Activated naive CD8-positive, alpha-beta T cell treated with anti-CD3 and anti-CD28 coated beads for 36 hours (primary cell): ENCODE measurements at places on chromosomes 2 and 18. TPM values are rescaled to one million over a fixed set of nuclear protein-coding genes. Genes with fewer than 3 reads are reported as not detected.

DNA sequence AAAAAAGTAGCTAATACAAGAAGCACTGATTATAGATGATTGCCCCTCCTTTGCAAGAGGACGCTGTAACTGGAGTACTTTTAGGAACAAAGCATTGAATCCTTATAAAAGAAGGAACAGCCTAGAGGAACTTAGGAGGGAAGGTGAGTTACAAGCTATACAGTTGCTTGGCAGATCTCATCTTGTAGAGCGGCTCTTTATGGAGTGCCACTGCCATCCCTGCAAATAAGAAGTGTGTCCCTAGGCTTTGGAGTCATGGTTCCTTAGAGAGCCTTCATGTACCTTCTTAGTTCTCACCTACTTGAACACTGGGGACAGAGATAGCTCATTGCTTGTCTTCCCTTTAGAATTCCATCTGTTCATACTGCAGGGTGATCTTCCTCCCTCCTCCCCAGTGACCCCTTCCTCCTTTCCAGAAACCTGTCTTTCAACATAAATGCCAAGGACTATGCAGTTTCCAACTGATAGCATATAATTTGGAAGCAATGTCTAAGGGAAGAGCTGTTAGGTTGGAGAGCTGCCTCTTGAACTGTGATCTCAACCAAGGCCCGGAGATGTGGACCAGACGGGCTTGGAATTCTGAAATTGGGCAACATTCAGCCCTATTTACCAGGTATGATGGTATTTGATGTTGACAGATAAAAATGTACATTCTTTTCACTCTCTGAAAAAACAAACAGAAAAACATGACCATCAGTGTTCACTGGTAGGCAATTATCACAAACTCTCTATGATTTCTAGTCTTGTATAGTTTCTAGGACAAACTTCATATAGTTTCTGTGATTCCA is 7.5 kb downstream of the FMNL2 start:
- no peak for DNase-seq

DNA sequence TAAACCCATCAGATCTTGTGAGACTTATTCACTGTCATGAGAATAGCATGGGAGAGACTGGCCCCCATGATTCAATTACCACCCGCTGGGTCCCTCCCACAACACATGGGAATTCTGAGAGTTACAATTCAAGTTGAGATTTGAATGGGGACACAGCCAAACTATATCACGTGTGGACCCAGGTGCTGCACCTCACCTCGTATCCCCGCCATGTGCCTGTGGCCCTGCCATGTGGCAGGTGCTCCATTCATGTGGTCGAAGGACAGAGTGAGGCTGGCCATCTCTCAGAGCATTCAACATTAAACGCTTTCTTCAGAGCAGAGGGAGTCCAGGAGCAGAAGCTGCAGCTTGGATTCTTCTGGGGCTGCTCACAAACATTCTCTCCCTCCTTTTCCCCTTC is 32.3 kb downstream of the MROH2A start:
- no peak for DNase-seq

The DCDC2C gene
- not detected for total RNA-seq

GRCh38 chr2:210991107-210991506 is 434.7 kb downstream of the CPS1 start:
- no peak for DNase-seq

DNA sequence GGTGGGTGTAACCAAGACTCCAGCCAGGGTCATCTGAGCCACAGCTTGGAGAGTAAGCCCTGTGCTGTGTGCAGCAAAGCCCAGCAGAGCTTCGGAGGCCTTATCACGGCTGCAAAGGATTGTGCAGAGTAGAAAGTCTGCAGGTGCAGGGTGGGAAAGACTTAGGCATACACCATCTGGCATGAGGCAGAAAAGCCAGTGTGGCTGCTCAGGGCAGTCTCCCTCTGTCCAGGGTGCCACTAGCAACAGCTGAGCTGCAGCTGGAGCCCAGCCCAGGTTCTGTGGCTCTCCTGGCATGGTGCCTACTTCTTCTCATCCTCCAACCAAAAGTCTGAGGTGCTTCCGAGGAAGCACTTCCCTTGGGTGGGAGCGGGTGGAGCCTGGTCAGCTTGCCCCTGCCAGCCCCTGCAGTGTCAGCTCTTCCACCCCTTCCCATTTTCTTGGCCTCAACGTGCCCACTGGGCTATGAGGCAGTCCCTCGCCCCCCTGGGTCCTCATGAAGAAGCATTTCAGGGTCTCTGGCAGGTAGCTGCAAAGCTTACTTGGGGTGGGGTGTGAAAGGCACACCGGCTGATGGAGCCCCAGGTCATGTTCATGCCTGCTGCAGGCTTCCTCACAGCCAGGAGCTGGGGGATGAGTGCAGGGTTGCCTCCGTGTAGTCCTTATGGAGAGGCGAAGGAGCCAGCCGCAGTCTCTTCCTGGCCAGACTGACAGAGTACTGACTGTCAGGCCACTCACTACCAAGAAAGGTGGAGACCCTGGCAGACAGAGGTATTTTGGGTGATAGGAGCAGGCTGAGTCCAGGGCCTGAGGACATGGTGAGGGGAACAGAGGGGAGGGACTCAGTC is 4.8 kb downstream of the AMER3 start:
- DNase-seq = no peak

- no peak for DNase-seq
These were observed 899.5 kb upstream of the KLHL29 start for GRCh38 chr2:22485486-22485885.

GRCh38 chr2:177537636-177538035 is 145.1 kb downstream of the AGPS start:
- DNase-seq = no peak

- peak; percentile 74 for DNase-seq
These were observed 14.9 kb upstream of the CNNM3 start for GRCh38 chr2:96801005-96801785.

DNA sequence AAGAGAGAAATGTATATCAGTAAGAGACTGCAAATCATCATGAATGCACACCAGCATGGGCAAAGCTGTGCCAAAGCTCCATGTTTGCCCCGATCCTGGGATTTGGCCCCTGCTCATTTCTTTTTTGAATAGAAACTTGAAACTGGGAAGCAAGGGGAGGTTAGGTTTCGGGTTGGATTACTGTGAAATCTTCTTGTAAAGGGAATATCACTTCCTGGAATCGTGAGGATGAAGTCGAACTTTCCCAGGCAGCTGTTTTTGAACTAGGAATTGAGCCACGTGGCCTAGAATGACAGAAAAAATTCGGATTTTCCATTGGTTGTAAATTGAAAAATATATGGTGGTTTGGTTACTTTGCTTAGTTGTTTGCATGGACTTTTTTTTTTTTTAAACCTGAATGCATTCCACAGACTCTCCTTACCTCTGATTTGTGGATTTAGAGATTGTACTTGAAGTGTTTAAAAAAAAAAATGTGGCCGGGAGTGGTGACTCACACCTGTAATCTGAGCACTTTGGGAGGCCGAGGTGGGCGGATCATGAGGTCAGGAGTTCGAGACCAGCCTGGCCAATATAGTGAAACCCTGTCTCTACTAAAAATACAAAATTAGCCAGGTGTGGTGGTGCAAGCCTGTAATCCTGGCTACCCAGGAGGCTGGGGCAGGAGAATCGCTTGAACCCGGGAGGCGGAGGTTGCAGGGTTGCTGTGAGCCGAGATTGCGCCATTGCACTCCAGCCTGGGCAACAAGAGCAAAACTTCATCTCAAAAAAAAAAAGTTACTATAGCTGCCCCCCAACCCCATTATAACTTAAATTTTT is 32.1 kb downstream of the GRHL1 start:
- no peak for DNase-seq

DNA sequence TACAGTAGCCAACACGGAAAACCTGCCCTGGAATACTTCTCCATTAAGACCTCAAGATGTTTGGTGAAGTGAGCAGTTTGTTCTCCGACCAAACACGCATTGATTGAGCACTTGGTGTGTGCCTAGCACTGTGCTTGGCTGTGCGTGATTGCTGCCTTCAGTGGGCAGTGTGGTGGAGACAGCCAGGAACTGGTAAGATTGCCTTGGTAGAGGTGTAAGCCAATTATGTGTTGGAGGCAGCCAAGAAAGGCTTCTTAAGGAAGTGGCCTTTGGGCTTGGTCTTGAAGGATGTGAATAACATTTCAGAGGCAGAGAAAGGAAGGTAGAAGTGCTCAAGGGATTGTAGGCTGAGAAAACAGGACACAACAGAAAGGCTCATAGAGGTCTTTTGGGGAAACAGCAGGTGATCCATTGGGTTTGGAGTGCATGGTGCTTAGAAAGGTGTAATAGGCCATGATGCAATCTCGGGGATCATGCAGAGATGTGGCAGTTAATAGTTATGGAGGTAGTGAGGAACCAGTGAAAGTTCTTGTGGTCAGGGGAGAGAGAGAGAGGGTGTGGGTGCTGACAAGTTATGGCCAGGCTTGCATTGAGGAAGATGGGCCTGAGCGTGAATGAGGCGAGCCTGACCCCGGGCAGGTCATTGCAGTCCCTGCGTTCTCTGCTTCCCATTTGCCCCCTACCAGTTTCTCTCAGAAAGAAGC is 6.3 kb downstream of the B3GNT2 start:
- no peak for DNase-seq

The IL18R1 gene
- 21.8 TPM for total RNA-seq

The OXER1 gene
- total RNA-seq = 0.16 TPM

The TMEM150A gene
- total RNA-seq = 3.4 TPM

- no peak for DNase-seq
These were observed 89.4 kb downstream of the NRP2 start for GRCh38 chr2:205771666-205772065.

DNA sequence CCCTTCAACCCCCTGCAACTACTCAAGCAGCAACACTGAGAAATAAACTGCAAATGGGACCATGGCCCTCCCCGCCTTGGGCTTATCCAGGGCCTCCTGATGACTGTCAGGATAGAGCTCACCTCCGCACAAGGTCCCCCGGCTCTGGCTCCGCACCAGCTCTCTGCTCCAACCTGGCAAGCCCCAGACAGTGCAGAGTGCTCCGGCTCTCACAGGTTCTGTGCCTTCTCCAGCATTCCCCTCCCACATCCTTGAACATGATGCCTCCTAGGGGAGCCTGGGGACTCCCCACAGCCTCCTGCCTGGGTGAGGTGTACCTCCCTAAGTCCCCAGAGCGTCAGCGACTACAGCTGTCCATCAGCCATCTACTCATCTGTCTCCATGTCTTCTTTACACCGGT is 26.7 kb upstream of the NPAS2 start:
- no peak for DNase-seq

- no peak for DNase-seq
These were observed 177.0 kb downstream of the CTIF start for GRCh38 chr18:48715711-48716361.

The ZNF236 gene
- total RNA-seq = 14.3 TPM

The ARHGAP15 gene
- 47.0 TPM for total RNA-seq

The ALPG gene
- total RNA-seq = not detected

The RAX gene
- not detected for total RNA-seq
